ENCODE measurements at places on chromosomes 3 and 15. TPM values are rescaled to one million over a fixed set of nuclear protein-coding genes. Genes with fewer than 3 reads are reported as not detected.

Gene PDZRN3
- polyA plus RNA-seq: 7.9 TPM

Gene MKRN3
- 4.7 TPM for polyA plus RNA-seq

Gene ATP10A
- not detected for polyA plus RNA-seq

Gene SLC6A6
- polyA plus RNA-seq: 22.0 TPM

Gene TMEM212
- polyA plus RNA-seq: not detected

Gene TARS3
- 3.5 TPM for polyA plus RNA-seq

Gene P2RY1
- polyA plus RNA-seq: not detected

Gene LRRC34
- polyA plus RNA-seq: 1.6 TPM

Gene SH3GL3
- polyA plus RNA-seq: not detected

Gene FOXL2NB
- polyA plus RNA-seq: not detected

Gene MINDY4B
- not detected for polyA plus RNA-seq

Gene ATP13A4
- 0.03 TPM for polyA plus RNA-seq

Gene FANCD2OS
- not detected for polyA plus RNA-seq

Gene NAALADL2
- 1.2 TPM for polyA plus RNA-seq

Gene CCR3
- polyA plus RNA-seq: not detected

Gene PLCB2
- polyA plus RNA-seq: 0.15 TPM

Gene EIF2B5
- polyA plus RNA-seq: 61.5 TPM

Gene SYNPR
- not detected for polyA plus RNA-seq

Gene CCDC39
- not detected for polyA plus RNA-seq

Gene EPHB1
- 0.84 TPM for polyA plus RNA-seq

Gene SLC38A3
- polyA plus RNA-seq: 0.89 TPM

Gene LYZL4
- not detected for polyA plus RNA-seq

Gene OR5H6
- polyA plus RNA-seq: not detected

Gene HCLS1
- polyA plus RNA-seq: 0.29 TPM

Gene LRTM1
- polyA plus RNA-seq: not detected

Gene MRAS
- polyA plus RNA-seq: 25.0 TPM

Gene RASGRP1
- polyA plus RNA-seq: 0.03 TPM

Gene DHFR2
- 1.3 TPM for polyA plus RNA-seq

Gene DNAH12
- polyA plus RNA-seq: 0.03 TPM

Gene PCYT1A
- polyA plus RNA-seq: 52.4 TPM

Gene RCN2
- 78.6 TPM for polyA plus RNA-seq

Gene FAM81A
- 1.1 TPM for polyA plus RNA-seq

Gene TICRR
- polyA plus RNA-seq: 2.0 TPM

Gene NR2E3
- polyA plus RNA-seq: 0.18 TPM

Gene PFN2
- polyA plus RNA-seq: 851 TPM

Gene CAMKV
- 1.7 TPM for polyA plus RNA-seq

Gene ERICH6
- polyA plus RNA-seq: 0.08 TPM

Gene ACVR2B
- 1.4 TPM for polyA plus RNA-seq

Gene SERPINI1
- 1.9 TPM for polyA plus RNA-seq

Gene ATP13A5
- polyA plus RNA-seq: not detected

Gene AMIGO3
- 1.2 TPM for polyA plus RNA-seq

Gene MRPL47
- 37.8 TPM for polyA plus RNA-seq

Gene FBN1
- polyA plus RNA-seq: 248 TPM

Gene SLC22A13
- polyA plus RNA-seq: 0.29 TPM

Gene CLDN11
- 2.2 TPM for polyA plus RNA-seq

Gene AGBL1
- not detected for polyA plus RNA-seq

Gene SH2D7
- polyA plus RNA-seq: not detected

Gene PLSCR2
- polyA plus RNA-seq: not detected

Gene STRIT1
- not detected for polyA plus RNA-seq

Gene CHCHD6
- polyA plus RNA-seq: 42.5 TPM

Gene SI
- not detected for polyA plus RNA-seq

Gene WNT5A
- 30.7 TPM for polyA plus RNA-seq

Gene TMEM115
- polyA plus RNA-seq: 47.8 TPM

Gene ABI3BP
- polyA plus RNA-seq: 8.4 TPM
